ENCODE measurements at places on chromosomes 13 and 19.

DNA sequence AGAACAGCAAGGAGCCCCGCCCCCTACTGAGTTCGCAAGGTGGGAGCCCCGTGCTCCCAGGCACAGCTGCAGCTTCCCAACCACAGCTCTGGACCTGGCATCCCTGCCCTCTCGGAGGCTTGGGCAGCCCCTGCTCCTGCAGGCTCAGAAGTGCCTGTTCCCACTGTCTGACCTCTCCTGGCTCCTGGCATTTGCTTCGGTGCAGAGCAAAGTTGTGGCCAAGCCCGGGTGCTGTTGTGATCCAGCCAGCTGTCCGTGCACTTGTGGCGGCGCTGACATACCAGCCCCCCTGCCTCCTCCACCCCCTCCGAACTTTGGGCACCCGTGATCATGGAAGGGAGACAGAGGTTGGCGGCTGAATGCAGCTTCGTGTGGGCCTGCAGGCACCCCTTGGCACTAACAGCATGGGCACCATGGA, 1386.8 kb downstream of the PCDH9 start:
- no peak for DNase-seq

- no peak for DNase-seq
These were observed 1397.4 kb upstream of the SPRY2 start for GRCh38 chr13:81738364-81738763.

DNA sequence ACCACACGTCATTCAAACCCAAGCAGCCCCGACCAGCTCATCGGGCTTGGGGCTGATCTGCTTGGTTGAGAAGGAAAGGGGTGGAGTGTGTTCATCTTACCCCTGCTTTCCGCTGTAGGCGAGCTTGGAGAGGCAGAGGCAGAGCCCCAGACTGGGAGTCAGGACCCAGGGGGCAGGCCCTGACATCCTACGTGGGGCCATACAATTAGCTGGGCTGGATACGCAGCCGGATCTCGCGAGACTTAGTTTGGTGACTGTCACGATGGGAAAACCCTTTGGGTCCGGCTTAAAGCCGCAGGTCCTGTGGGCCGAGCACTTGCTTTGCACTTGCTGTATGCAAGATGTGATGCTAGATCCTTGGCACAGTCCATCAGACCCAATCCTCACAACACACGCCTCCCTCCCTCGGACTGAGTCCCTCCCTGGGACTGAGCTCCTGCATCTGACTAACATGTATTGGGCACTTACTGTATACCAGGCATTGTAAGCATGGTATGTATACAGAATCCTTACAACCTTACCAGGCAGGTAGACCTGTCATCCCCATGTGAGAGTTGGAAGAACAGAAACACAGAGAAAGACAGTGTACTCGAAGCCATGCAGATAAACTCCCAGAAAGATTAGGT, 3.7 kb downstream of the CEACAM16 start:
- DNase-seq: no peak

GRCh38 chr13:60642552-60642951, 245.5 kb downstream of the TDRD3 start:
- DNase-seq: no peak

- DNase-seq: no peak
These were observed 240.3 kb downstream of the DCT start for GRCh38 chr13:94239135-94239534.

DNA sequence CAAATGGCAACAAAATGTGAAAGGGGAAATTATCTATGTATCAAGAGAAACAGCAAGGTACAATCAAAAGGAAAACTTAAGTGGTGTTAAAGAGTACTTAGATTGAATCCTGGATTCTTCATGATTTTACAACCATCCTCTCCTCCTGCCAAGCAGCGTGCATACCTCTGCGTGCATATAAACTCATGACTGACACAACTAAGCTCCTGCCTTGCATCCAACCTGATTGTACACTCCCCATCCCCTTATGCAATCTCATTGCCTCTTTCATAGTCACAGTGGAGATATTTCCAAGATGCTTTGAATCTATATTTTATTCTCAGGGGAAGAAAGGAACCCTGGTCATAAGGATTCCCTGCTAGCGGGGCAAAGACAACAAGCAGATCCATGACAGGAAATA, 499.9 kb downstream of the KCTD12 start:
- DNase-seq: no peak

DNA sequence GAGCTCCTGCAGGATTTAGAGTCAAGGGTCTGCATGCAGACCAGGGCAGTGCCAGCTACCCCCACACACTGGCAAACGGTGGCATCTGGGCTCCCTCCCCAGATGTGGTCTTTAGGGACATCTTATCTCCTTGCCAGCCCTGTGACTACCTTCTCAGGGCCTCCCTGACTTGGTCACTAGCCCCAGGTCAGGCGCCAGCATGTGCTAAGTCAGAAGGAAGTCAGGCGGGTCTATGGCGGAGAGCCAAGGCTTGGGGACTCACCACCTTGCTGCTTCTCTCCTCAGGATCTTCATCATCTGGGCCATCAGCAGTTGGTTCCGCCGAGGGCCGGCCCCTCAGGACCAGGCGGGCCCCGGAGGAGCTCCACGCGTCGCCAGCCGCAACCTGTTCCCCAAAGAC, 17.6 kb downstream of the CLPTM1 start:
- no peak for DNase-seq

GRCh38 chr19:3098141-3098514, 4.0 kb downstream of the GNA11 start:
- no peak for DNase-seq

GRCh38 chr19:6273701-6274601, 5.8 kb downstream of the MLLT1 start:
- DNase-seq: peak; percentile 55

GRCh38 chr13:76937281-76937820, 11.0 kb upstream of the ACOD1 start:
- DNase-seq: peak; percentile 31

- no peak for DNase-seq
These were observed 22.1 kb downstream of the VPS36 start for GRCh38 chr13:52428295-52428694.

- no peak for DNase-seq
These were observed 289.4 kb upstream of the MIR17HG start for GRCh38 chr13:91058066-91058465.

DNA sequence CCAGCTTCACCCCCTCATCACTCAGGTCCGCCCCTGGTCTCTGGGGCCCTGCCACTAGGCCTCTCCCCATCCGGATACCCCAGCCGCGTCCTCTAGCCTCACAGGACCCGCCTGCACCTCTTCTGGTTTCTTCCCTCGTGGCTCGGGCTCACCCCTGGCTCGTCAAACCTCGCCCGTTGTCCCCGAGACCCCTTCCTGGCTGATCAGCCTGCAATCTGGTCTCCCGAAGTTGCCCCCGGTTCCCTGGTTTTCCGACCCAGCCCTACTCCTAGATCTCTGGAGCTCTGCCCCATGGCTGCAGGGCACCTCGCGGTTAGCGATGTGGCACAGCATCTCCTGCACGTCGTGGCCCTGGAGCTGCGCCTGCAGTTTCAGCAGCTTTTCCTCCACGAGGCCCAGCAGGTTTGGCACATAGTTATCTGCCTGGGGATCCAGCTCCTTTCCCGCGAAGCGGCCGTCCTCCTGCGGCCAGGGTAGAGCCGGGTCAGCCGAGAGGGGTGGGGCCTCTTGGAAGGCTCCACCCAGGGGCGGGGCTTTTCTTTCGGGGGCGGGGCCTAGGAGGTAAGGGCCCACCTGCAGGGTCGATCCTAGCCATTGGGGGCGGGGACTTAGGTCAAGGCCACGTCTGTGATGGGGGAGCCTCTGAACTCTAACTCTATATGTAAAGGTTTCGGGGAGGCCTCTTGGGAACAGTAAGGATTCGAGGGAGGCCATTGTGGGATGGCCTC, 2.4 kb upstream of the RGL3 start:
- peak; percentile 60 for DNase-seq

DNA sequence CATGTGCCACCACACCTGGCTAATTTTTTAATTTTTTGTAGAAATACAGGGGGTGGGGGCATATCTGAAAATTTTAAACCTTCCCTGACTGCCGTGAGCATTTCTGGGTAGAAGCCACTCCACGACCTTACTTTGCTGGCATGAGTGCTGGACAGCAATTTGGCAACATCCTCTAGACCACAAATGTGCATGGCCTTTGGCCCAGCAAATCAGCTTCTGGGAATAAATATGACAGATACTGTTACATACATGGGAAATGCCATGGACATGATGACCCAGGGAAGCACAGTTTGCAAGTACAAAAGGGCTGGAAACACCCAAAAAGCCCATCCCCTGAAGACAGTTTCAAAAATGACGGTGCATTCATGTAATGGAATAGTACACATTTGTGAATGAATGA, 3.2 kb upstream of the PVR start:
- DNase-seq: no peak

GRCh38 chr19:17778251-17778967, 16.5 kb upstream of the B3GNT3 start:
- DNase-seq: peak; percentile 70

DNA sequence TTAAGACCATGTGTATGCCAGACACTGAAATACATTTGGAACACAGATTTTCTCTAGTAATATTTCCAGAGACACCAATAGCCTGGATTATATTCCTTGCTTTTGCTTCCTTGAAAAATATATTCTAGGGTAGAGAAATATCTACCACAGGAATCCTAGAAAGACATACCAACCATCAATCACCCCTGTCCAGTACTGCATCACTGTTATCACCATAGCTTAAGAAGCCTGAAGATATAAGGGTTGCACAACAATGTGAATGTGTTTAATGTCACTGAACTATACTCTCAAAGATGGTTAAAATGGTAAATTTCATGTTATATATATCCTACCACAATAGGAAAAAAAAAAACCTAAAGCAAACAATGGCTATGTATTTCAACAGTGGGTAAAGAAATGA, 163.6 kb downstream of the DIAPH3 start:
- DNase-seq: no peak

Measured in CD4-positive, alpha-beta T cell treated with Interferon gamma for 1 hour (primary cell).